ENCODE measurements at places on chromosomes 4 and X.

DNA sequence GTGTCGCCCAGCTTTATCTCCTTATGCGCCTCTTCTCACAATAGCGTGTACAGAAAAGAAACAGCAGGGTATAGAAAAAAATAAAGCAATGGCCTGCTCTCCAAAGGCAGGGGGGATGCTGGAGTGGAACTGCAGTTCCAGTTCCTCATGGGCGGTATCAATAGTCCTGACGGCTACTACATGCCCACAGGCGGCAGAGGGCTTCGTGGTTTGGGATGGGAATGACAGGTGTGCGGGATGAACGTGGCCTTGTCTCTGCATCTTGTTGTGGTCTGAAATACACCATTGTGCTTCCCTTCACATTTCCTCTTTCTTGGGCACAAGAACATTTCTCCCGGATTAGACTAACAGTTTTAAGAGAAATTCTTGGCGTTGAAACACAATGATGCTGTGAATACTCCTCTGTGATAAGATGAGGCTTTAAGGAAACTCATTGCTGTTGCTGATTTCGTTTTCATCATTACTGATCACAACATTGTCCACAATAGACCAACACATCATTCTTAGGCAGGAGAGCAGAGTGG, 124.1 kb upstream of the IGFBP7 start:
- H3K4me1 ChIP-seq, result no peaks in the 10 kb centered on the region
- no peaks in the 10 kb centered on the region for H3K36me3 ChIP-seq
- H3K27me3 ChIP-seq, result no peaks in the 10 kb centered on the region
- no peak overlapping the region for H3K27ac ChIP-seq

GRCh38 chr4:155777971-155778735, 19.3 kb downstream of the GUCY1B1 start:
- no peaks in the 10 kb centered on the region for H3K27me3 ChIP-seq
- DNase-seq, result no peak
- H3K4me3 ChIP-seq, result no peak overlapping the region
- H3K36me3 ChIP-seq, result no peaks in the 10 kb centered on the region

DNA sequence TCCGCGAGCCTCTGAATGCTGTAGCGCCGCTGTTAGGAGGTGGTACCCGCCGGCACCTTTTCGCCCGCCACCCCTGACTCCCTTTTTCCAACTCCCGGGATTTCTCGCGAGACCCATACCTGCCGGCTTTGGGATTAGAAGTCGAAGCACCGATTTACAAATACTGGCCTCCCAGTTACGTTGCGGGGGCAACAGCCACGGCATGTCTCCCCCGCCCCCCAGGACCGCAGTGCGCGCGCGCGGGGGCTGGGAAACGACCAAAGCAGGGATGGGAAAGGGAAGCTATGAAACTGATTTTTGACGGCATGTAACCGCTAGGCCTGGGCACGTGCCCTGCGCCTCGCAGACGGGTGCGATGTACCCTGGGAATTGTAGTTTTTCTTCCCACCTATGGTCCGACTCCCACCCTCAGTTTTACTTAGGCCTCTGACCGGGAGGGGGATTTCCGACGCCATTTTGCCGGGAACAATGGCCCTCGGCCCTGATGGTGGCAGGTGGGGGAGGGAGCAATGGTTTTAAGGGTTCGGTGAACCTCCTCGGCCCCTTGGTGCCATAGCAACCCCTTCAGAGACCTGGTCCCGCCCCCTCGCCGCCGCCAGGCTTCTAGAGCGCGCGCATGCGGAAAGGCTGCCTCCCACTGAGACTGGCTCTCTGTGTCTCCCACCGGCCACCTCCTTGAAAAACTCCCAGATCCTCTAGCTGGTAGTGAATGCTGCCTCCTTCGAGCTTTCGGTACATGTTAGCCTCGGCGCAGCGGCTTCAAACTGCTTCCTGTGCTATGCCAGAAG, 772 bp upstream of the WNK3 start:
- peak overlapping the region; percentile 56 for H3K4me3 ChIP-seq
- no peaks in the 10 kb centered on the region for H3K4me1 ChIP-seq
- peak; percentile 53 for DNase-seq
- no peak overlapping the region for H3K27ac ChIP-seq
- H3K27me3 ChIP-seq, result no peaks in the 10 kb centered on the region

- no peak for DNase-seq
- H3K36me3 ChIP-seq, result no peaks in the 10 kb centered on the region
- H3K4me1 ChIP-seq, result no peaks in the 10 kb centered on the region
- no peak overlapping the region for H3K27ac ChIP-seq
- no peak overlapping the region for H3K4me3 ChIP-seq
Measured at GRCh38 chrX:120408168-120408567, 46.3 kb downstream of the ATP1B4 start.

GRCh38 chr4:177923888-177924287, 481.7 kb upstream of the AGA start:
- no peaks in the 10 kb centered on the region for H3K4me1 ChIP-seq
- H3K27me3 ChIP-seq, result no peaks in the 10 kb centered on the region
- no peaks in the 10 kb centered on the region for H3K36me3 ChIP-seq
- H3K27ac ChIP-seq, result no peak overlapping the region
- DNase-seq, result no peak

GRCh38 chrX:139739138-139739537, 31.2 kb upstream of the MCF2 start:
- peak; percentile 0 for DNase-seq
- H3K4me3 ChIP-seq, result no peak overlapping the region
- H3K36me3 ChIP-seq, result no peaks in the 10 kb centered on the region
- no peaks in the 10 kb centered on the region for H3K4me1 ChIP-seq
- H3K27me3 ChIP-seq, result no peaks in the 10 kb centered on the region

- H3K4me1 ChIP-seq, result no peaks in the 10 kb centered on the region
- H3K27ac ChIP-seq, result no peak overlapping the region
- no peak overlapping the region for H3K4me3 ChIP-seq
- no peaks in the 10 kb centered on the region for H3K36me3 ChIP-seq
Measured at GRCh38 chrX:57565198-57565597, 26.6 kb upstream of the ZXDB start.

GRCh38 chr4:38209654-38210053, 249.5 kb downstream of the PTTG2 start:
- H3K4me1 ChIP-seq, result no peaks in the 10 kb centered on the region
- no peak overlapping the region for H3K27ac ChIP-seq
- no peak overlapping the region for H3K4me3 ChIP-seq

All from CD8-positive, alpha-beta memory T cell (primary cell).